ENCODE measurements at places on chromosomes 7 and 10.

DNA sequence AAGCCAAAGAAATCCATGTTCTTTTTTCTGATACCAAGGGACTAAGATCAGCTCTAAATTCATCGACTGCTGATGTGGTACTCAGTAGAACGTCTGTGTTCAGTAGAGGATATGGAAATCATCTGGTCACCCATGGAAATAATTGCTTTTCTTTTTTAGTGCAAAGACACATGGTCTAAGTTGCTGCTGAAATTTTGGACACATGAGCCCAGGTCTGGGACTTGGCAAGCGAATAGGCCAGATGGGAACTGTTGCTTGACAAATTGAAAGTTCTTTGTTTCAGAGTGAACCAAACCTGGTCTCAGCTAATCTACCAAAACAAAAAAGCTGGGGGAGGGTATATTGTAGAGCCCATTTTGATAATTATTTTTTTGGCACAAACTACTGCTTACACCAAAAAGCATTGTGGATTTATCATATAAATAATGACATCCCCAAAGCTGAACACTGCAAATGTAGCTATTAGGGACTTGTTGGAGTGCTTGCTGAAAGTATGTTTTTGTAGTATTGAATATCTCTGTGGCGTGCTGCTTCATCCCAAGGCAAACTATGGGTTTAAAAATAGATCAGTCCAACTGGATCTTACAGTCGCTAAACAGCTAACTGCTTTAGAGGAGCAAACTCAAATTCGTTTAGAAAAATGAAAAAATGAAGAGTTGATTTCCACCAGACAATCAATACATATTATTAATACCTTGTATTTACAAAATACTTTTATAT is 144.7 kb downstream of the TRIL start:
- no peak for DNase-seq

DNA sequence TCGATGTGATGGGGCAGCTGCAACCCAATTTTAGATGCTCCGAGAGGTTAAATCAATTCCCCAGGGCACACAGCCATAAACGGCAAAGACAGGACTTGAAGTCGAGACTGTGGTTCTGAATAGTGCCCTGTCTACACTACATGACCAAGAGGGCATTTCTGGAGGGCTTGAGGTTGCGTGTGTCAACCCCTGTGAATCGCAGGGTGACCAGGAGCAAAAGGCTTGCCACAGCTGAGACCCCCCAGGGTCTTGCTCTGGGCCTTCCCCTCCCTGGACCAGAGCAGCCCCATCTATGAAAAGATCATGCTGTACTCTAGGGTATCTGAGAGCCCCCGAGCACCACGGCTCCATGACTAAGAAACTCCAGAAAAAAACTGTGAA is 26.8 kb upstream of the RASGEF1A start:
- DNase-seq = no peak

GRCh38 chr7:137306748-137307147 is 36.8 kb downstream of the PTN start:
- DNase-seq = no peak

- DNase-seq = no peak
These were observed 240.6 kb upstream of the GNAI1 start for GRCh38 chr7:79893991-79894390.

DNA sequence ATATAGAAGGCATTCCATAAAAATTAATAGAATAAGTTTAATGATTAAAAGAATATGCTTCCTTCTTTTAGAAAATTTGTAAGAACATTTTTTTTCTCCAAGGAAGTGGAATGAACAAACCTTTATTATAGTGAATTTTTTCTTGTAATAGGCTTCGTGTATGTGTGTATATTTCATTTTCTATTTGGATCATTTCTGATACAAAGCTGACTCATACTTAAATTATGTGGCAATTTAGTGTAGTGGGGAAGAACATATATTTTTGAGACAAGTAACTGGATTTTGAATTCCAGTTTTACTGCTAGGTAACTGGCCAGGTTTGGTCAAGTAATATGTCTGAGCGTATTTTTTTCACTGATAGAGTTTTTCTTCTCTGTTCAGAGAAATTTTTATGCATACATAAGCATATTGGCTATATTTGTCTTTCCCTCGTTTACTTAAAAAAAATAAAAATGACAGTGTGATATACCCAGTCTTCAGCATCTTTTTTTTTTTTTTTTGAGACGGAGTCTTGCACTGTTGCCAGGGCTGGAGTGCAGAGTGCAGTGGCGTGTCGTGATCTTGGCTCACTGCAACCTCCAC is 50.8 kb downstream of the CDK13 start:
- DNase-seq = no peak

DNA sequence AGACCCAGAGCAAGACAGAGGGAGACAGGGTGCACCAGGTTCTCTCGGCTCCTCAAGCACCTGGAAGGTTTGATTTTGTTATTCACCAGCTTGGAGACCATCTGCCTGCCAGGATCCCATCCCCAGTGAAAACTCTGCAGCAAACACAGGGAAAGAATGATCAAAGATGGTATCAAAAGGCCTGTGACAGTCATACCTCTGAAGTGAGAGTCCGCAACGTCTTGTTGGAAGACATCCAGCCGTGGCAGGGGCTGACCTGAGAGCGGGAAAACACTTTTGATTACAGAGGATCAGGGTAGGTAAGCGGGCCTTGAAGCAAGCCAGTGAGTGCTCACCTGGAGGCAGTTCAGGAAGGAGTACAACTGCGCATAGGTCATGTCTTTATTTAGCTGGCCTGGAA is 142.3 kb downstream of the ANLN start:
- DNase-seq = no peak

GRCh38 chr7:157900556-157900955 is 563.8 kb downstream of the DNAJB6 start:
- no peak for DNase-seq

DNA sequence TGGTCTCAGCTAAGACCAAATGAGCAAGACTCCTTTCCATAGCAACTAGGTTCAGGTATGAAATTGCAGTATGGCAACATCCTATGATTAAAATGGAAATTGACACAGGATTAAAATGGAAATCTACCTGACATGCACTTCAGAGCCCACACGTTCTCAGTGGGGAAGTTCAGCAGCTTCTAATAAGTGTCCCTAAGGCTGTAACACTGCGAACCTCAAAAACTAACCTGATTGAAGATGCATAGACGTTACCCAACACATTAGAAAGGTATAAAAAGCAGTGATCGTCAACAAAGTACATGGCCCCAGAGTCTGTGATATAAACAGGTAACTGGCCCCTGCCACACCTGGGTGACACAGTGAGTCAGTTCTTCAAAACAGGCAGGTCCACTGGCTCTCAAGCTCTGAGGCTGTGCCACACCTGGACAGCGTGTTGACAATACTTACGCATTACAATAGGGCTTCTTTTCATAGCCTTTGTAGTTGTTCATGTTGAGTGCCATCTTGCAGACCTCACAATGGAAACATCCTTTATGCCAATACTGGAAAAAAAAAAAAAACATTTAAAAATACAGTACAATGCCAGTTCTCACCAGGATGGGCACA is 274.9 kb upstream of the NEBL start:
- DNase-seq = no peak

DNA sequence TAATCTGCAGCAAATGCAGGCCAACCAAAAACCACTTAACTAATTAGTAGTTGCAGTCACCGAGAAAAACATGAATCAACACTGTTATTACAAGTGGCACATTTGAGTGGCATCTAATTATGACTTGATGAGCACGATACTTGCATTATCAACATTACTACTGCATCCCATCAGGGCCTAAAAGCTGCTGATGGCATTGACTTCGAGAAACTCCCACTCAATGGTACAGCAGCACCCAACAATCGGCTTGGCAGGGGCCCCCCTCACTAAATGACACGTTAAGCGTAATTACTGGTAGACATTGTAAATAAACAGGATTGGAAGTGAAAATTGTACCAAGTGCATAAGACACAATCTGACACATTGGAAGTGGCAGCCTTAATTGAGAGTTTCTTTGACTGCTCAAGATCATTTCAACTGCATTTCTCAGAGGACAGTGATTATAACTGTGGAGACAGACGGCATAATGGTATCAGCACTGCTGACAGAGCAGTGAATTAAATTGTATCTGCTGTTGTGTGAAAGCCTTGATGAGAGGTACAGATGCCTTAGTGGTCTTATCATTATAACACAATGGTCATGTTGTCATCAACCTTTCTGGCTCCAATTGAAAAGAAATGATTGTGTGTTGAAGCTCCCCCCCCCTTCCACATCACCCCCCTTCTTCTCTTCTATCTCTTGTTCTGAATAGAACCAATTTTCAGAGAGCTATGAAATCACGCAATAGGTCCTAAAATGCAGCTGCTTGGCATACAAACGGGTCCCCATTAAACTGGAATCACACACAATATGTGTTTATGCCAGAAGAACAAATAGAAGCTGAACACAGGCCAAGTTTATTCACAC is 43.4 kb downstream of the SHTN1 start:
- DNase-seq = no peak

DNA sequence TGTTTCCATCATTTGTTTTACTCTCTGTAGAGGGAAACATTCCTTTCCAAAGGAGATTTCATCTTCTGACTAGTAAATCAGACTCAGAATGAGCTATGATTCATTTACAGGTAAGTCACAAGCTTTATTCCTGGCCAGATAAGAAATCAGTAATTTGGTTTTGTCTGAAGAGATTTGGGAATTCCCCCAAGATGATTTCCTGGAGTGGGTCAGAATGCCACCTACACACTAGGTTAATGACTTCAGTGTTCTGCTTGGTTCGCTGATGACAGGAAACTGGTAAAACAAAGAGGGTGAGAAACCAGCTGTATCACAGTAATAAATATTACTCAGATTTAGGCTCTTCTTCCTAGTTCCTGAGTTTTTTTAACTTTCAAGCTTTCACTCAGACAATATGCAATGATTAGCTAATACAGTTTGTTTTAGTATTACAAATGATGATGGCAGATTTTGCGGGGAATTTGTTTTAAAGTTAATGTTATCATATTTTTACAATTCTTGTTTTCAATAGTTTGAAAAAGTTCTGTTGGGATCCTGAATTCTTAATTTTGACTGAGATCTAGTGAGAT is 8.3 kb upstream of the ASZ1 start:
- DNase-seq = no peak

GRCh38 chr10:18822156-18822555 is 162.9 kb downstream of the ARL5B start:
- DNase-seq = no peak

DNA sequence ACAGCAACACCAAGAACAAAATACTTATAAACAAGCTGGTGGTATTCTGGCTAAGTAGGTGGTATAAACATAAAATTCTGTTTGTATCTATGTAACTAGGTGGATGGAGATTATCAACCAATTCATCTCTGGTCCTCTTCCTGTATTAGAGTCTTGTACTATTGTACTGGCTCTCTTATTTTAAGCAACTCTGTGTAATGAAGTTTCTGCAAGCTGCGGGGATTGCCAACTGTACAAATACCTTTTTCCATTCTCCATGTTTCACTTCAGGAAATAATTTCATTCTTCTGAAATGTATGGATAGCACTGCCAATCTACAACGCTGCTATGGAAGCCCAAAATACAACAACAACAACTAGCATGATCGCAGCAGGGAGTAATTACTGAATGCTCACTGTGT is 44.8 kb downstream of the JAZF1 start:
- no peak for DNase-seq

GRCh38 chr7:127380479-127380878 is 12.0 kb downstream of the ZNF800 start:
- no peak for DNase-seq

DNA sequence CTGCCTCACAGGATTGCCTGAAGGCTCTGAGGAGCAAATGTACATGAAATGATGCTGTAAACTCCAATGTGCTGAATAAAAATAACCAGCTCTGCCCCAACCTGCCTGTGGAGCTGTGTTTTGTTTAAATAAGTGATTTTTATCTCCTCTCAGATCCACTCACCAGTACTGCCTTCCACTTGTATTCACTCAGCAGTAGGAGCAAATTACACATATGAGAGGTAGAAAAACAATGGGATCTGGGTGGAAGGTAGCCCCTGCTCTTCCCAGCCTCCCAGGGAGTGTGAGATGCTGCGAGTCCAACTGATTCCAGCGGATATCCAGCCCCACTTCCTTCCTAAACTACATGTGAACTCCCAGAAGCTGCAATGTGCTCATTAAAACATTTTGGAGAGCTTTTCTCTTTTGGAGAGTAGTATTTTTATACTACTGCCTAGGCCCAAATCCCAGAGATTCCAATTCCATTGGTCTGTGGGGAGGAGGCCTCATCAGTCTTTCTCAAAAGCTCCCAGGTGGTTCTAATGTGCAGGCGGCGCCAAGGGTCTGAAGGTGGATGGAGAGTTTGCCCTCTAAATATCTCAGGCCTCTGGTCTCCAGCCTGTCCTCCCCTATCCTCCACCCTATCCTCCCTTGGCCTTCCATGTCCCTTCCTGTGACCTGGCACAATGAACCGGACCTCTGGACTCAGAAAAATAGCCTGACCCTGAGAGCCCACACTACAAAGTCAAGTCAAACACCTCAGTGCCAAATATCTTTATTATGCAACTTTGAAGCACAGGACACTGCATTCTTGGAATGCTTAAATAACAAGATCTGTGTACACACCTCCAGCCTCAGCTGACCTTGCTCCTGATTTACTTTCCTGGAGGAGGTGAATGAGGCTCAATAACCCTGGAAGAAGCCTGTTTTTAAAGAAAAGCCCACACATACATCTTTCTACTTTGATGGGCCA is 46.2 kb downstream of the CPVL start:
- no peak for DNase-seq

DNA sequence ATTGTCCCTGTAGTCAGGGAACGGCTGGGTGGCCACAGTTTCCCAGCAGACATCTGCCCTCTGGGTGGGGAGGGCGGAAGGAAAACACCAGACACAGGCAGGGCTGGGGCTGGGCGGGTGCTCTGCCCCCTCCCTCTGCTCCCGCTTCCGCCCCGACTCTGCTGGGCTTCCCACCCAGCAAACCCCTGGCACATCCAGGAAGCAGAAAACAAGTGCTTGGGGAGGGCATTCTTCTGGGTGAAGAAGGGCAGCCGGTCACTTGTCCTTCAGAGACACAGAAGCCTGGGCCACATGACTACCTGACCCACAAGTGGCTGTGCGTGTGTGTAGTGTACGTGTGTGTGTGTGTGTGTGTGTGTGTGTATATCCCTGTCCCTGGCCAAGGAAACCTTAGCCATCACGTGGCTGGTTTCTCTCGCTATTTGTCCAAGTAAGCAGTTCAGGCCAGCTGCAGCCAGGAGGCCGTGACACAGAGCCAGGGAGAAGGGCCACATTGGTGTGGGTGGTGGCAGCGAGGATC is 77.9 kb downstream of the ZMIZ1 start:
- DNase-seq = no peak
